ENCODE measurements at places on chromosomes 7 and 10.

DNA sequence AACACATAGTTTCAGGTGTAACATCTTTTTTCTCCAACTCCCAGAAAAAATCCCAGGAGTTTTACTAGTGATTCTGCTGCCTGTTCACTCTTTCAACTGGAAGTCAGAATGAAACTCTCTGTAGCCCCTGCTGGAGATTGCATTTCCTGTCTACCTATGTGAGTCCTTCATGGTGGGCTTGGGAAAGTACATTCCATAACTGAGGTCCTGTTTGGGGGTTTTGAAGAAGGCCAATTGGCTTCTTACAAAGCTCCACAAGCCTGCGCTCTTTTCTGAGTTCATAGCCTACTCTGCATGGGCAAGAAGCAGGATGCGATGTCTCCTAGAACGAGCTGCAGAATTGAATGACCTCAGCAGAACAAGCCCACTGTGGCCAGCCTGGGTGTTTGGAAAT is 86.7 kb downstream of the LYZL2 start:
- no peak for DNase-seq

DNA sequence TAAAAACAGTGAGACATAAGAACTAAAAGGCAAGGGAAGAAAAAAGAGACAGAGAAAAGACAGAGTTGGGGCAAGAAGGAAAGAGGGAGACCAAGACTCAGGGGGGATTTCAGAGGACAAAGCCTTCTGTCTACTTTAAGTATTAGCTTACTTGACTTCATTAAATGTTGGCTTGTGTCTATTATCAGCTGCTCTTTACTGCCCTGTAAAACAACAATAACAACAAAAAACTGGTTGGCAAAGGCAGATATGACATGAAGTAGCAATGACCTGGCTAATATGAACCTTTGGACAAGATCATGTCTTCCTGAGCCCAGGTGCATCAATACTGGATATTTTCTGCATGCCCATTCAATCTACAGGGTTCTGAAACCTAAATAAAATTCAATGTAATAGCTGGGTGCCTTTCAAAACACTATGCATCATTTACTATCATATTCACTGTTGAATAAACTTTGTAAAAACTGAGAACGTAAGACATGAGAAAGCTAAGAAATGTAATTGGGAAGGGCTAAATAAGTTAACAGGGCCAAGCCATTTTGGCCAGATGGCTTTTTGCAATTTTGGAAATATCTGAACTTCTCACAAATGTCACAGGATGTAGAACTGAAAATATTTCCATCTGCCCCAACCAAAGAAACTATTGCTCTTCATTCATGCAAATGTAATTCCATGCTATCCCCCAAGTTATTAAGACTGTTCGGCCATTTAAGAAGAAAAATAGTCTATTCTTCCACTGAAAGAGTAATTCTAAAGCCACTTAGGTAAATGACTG is 49.4 kb downstream of the LRRN3 start:
- no peak for DNase-seq

GRCh38 chr10:58666024-58666423 is 153.4 kb downstream of the BICC1 start:
- DNase-seq, result no peak

DNA sequence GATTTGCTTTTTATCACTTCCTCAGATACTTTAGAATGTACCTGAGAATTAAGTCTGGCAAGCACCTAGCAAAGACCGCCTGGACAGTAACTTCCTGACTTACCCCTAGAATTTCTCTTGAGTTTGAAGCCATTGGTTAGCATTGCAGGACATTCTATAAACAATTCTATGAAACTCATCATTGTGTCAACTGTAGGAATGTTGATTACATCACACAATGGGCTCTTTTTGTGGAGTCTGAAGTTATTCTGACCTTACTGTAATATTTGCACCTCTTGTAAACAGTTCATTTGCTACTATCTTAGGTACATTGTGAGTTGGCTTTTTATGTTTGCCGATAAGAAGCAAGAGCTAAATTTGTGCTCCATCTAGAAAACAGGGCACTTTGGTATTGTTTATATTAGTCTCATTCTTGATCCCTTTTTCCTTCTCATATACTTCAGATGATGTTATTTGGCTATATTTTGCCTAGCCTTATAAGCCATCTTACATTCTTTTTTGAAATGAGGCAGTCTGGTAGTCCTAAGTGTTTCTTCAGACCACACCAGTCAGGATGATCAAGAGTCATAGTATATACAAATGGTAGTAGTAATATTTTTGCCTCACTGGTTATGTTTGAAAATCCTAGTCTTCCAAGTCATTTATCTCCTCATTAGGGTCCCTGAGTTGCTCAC is 52.4 kb downstream of the CASD1 start:
- DNase-seq, result no peak

GRCh38 chr7:100396421-100396982 is 23.2 kb downstream of the PILRA start:
- peak; percentile 61 for DNase-seq

GRCh38 chr7:20214921-20215669 is 2.1 kb downstream of the MACC1 start:
- DNase-seq, result no peak

- no peak for DNase-seq
Measured at GRCh38 chr7:123348690-123349089, 148.9 kb upstream of the SLC13A1 start.

- DNase-seq, result no peak
Measured at GRCh38 chr10:91435241-91435640, 25.1 kb downstream of the HECTD2 start.

DNA sequence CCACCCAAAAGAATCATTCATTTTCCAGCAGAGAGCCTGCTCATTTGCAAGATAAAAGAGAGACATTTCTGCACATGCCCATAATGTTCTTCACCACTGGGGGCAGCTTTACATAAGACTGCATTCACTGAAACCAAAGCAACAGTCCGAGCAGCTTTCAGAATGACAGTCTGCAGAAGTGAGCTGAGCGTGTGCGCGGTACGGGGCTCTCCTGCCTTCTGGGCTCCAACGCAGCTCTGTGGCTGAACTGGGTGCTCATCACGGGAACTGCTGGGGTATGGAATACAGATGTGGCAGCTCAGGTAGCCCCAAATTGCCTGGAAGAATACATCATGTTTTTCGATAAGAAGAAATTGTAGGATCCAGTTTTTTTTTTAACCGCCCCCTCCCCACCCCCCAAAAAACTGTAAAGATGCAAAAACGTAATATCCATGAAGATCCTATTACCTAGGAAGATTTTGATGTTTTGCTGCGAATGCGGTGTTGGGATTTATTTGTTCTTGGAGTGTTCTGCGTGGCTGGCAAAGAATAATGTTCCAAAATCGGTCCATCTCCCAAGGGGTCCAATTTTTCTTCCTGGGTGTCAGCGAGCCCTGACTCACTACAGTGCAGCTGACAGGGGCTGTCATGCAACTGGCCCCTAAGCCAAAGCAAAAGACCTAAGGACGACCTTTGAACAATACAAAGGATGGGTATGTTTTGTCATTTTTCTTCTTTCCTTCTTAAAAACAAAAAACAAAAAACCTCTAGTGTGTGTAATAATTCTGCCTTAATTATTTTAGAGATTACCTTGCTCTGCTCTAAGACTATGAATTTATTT is at the start of gene LRRTM3:
LRRTM3 (plus strand) TSS at position 141 of the 820 bp plus-strand sequence.
- peak; percentile 6 for DNase-seq

- DNase-seq, result no peak
Measured at GRCh38 chr7:52463341-52463740, 572.1 kb upstream of the POM121L12 start.

DNA sequence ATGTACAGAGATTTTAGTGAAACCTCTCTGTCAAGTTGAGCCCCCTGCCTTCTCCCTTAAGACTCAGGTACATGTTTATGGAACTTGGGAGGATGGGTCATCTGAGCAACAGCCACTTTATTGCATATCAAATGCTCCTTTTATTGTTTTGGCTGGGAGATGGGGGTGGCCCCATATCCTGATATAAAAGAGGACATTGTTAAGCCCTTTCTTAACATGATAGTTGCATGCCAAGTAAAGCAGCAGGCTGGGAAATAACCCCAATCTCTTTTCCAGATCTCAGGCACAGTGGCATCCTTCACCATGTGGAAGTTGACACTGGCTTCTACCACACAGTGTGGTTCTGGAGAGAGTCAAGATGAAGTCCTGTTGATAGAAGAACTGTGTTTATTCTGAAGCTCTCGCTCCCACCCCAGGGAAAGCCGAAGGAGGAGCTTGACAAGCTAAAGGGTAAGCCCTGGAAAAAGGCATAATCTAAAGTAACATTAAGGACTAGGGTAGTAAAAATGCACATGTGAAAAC is 746.7 kb downstream of the SUGCT start:
- DNase-seq, result no peak

DNA sequence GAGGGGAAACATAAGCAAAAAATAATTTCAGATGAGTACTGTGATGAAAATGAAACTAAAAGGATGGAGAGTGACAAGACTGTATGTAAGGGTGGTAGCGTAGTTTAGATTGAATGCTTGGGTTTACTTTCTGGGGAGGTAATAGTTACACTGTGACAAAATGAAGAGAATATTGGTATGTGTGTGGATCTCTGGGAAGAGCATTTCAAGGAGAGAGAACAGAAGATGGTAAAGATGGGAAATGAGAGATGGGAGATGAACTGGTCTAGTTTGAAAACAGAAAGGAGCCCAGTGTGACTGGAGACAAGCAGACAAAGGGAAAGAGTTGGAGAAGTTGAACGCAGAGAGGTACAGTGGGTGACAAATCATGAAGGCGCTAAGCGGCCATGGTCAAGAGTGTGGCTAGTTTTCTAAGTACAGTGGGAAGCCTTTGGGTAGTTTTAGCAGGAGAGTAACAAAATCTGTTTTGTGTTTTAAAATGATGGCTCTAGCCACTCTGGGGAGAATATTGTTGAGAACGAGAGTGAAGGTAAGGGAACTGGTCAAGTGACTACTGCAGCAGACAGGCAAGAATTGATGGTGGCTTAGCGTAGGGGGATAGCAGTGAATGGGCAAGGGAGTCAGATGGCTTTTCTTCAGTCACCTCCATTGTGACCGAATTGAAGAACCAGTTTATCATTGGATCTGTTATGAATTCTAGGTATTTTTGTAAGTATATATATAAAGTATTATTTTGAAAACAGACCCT is 22.6 kb downstream of the PALS2 start:
- no peak for DNase-seq

DNA sequence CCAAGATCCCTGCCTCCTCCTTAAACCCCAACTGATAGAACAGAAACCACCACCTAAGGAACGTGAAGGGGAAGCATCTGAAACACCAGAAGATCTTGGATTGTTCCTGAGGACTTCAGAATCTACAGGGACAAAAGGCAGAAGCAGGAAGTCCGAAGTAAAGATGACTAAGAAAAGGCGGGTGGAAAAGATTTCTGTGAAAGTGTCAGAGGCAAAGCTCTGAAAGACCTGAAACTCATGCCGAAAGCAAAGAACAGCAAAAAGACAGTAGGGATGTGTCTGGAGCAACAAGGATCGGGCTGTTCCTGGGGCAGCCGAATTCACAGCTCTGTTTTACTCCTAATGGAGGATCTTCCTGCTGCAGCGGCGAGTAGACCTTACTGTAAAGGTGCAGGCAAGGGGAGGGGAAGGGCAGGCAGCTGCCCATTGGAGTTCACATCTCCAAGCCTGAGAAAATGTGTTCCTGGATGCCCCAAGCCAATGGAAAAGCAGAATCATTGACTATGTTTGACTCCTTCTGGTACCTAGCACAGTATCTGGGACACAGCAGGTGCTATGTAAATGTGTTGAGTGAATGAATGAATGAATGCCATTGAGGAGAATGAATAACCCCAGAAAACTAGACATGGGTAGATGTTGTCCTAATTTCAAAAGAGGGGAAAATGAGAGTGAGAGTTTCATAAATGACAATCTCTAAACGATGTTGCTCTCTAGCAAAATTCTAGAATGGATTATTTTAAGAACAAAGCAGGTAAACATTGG is 40.4 kb downstream of the PDIA4 start:
- DNase-seq, result no peak

GRCh38 chr7:30937416-30937815 is 25.8 kb downstream of the AQP1 start:
- DNase-seq, result no peak

DNA sequence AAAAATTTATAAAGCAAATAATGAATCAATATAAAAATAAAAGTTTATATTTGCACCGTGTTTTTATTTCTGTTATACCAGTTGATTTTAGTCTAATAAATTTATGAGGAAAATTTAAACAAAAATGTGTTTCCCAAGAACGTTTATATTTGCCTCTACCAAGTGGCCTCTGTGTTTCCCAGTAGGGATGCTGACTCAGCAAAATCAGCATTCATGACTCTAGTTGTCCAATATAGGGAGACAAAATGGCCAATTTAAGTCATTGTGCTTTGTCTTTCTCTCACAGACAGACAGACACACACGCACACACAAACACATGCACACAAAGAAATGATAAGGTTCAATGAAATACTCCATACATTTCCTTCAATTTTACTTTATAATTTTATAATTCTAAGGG is 942.5 kb upstream of the ZWINT start:
- no peak for DNase-seq

DNA sequence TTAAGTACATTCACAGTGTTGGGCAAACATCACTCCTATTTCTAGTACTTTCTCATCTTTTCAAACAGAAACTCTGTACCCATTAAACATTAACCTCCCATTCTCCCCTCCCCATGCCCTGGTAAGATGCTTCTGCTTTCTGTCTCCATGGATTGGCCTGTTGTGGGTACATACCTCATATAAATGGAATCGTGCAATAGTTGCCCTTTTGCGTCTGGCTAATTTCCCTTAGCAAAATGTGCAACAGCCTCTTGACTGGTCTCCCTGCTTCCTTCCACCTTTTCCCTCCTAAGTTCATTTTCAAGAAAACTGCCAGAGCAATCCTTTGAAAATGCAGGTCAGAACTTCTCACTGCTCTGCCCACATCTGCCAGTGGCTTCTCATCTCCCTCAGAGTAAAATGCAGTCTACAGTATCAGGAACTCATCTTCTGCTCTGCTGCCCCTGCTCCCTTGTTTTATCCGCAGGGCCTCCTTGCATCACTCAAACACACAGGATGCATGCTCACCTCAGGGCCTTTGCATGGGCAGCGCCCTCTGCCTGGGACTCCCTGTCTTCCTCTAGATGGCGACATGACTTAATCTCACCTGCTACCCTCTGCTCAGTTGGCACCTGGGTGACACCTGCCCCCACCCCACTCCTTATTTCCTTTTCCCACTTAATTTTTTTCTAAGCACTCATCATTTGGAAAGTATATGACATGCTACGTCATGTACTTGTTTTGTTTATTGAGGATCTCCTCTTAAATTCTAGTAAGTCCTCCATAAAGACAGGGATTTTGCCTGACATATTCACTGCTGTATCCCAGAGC is 44.3 kb upstream of the ECHDC3 start:
- DNase-seq, result no peak

- no peak for DNase-seq
Measured at GRCh38 chr7:72805526-72806494, 22.2 kb downstream of the TYW1B start.

- no peak for DNase-seq
Measured at GRCh38 chr7:35909870-35910357, 109.1 kb downstream of the SEPTIN7 start.

GRCh38 chr7:4151926-4152549 is 530.1 kb upstream of the FOXK1 start:
- no peak for DNase-seq

- no peak for DNase-seq
Measured at GRCh38 chr7:32447218-32447617, 43.0 kb downstream of the LSM5 start.
